Mucosa of gallbladder (tissue), 1 donor: ENCODE measurements at places on chromosomes 1 and 21. TPM values are rescaled to one million over a fixed set of nuclear protein-coding genes. Genes with fewer than 3 reads are reported as not detected.

- DNase-seq, result no peak
Observed at GRCh38 chr21:45800339-45801080, 157.0 kb downstream of the PCBP3 start.

Gene OR2AK2
- total RNA-seq, result not detected

DNA sequence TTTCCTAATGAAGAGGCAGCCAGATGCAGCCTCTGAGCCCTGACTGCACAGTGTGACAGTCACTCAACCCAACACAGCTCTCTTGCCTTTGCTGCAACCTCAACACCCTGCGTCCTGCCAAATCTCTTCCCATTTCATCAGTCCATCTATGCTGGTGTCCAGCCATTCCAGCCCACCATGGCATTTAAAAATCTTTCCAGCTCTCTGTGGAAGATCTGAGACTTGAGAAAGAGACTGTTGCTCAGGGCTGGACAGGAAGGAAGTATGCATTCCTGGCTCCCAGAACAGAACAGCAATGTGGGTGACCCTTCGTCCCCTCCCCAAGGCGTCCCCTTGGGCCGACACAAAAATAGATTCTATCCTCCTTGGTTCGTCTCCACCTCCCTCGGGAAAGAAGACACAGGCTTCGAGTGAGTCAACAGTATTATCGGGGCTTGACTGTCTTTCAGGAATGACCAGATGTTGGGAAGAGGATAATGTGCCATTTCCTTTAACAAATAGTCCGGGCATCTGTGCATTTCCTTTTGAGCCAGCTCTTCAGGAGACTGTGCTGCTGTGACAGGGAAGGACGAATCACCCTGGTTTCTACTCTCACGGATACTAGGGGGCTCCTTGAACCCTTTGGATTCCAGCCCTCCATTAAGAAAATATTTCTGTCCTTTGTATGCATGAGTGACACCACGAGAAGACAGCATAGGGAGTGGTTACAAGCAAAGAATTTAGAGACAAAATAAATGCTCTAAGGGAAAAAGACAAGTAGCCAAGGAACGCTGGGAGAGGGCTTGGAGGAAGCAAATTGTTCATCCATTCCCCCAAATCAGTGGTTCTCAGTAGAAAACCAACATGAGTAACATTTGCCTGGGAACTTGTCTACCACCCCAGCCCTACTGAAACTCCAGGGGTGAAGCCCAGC, 111.4 kb upstream of the CDC42BPA start:
- no peak for DNase-seq

DNA sequence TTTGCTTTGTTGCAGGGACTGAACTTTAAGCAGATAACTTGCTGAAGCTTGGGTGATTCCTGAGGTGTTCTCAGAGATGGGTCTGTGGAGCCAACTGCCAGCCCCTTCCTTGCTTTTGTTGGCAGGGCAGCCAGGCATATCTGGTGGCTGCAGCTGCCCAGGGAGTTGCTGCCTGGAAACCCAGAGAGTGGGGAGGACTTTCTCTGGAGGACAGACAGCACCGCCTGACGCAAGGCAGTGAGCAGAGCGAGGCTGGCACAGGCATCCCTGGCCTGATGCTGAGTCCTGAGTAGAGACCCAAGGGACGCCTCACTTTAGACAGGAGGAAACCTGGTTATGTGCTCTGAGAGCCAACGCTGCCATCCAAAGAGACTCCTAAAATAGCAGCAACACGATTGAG, 9.8 kb upstream of the OLFML2B start:
- DNase-seq, result no peak

GRCh38 chr21:44880405-44881197, 7.1 kb upstream of the PTTG1IP start:
- DNase-seq, result no peak

GRCh38 chr1:66412704-66413103, 121.2 kb upstream of the SGIP1 start:
- no peak for DNase-seq

- no peak for DNase-seq
Observed at GRCh38 chr1:163467289-163467688, 145.5 kb downstream of the NUF2 start.
